Putamen (tissue), 1 donor: ENCODE measurements at places on chromosomes 3 and 15.

GRCh38 chr15:72086010-72086697 is 31.8 kb downstream of the MYO9A start:
- DNase-seq = no peak

DNA sequence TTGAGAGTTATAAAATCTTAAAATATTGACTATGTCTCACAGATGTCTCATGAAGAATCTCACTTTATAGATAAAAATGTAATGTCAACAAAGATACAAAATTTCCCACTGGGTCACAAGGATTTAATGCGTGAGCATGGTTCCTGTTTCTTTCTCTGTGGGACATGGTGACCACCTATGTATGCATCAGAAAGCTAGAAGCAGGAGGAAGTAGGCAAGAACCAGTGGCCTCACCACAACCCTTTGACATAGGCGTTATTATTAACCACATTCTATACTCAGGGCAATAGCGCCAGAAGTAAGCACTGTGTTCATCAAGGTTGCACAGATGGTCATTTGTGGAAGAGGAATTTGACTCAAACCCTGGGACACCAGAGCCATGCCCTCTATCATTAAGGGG is 11.7 kb upstream of the ADAMTS17 start:
- DNase-seq = no peak

GRCh38 chr15:89783861-89784685 is 7.9 kb downstream of the MESP2 start:
- DNase-seq = no peak

DNA sequence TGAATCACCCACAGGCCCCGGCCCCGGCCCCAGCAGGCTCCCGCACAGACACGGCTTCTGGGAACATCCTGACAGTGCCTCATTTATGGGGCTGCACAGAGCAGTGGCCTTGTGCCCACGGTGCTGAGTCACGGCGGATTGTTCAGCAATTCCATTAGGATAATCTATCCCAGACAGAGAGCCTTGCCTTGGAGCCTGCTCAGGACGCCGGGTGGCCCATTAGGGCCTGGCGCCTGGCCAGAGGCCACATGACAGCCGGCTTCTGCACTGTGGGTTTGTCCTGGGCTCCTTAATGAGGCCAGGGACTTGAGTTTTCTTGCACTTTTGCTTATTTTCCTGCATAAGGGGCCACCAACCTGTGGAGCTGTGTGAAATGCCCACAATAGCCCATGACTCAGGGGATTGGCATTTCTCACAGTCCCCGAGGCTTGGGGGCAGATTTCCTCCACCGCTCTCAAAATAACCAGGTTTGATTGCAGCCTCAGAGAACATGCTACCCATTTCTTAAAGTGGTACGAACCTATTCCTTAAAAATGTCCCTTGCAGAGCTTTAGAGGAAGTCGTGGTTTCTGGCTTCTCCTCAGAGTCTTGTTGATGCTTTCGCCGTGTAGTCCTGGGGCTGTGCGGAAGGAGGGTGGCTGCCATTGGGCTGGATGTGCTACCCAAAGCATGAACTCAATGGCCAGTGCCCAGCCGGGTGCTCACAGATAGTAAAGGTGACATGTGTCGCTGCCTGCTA is 19.0 kb downstream of the SYNM start:
- peak; percentile 82 for DNase-seq

GRCh38 chr3:103048068-103048722 is 613.4 kb downstream of the ZPLD1 start:
- DNase-seq = no peak

- no peak for DNase-seq
Observed at GRCh38 chr3:5016211-5017161, 37.2 kb downstream of the BHLHE40 start.

DNA sequence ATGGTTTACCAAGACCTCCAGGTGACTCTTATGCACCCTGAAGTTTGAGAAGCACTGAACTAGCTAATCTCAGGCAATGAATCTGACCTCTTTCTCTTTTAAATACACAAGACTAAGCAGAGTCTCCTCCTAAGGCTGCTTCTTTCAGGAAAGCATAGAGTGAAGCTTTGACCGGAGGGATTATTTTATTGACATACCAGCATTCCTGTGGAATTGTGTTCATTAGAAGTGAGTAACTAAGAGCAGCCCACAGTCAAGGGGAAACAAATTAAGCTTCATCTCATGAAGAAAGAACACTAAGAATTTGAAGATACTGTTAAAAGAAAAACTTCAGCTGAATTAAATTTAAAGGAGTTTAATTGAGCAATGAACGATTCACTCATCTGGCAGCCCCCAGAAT is 963.5 kb downstream of the NTRK3 start:
- DNase-seq = no peak

DNA sequence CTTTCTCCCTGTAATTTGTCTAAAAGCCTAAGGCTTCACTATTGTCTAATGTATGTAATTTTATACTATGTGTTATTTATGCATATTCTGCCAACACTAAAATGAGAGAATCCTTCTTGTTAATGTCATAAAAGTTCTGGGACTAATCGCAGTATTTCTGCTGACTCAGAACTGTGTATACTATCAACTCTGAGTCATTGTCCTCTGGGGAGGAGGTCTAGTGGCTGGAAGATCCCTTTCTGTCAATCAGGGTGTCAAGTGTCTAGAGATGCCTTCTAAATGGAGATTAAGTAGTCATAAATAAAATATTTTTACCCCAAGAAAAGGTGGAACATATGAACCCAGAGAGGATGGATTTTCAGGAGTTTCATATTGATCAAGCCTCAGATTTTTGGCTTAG is 473.4 kb downstream of the AGBL1 start:
- no peak for DNase-seq

GRCh38 chr3:102573483-102574028 is 138.7 kb downstream of the ZPLD1 start:
- no peak for DNase-seq

- DNase-seq = no peak
Observed at GRCh38 chr3:39753391-39753790, 56.0 kb upstream of the MYRIP start.

DNA sequence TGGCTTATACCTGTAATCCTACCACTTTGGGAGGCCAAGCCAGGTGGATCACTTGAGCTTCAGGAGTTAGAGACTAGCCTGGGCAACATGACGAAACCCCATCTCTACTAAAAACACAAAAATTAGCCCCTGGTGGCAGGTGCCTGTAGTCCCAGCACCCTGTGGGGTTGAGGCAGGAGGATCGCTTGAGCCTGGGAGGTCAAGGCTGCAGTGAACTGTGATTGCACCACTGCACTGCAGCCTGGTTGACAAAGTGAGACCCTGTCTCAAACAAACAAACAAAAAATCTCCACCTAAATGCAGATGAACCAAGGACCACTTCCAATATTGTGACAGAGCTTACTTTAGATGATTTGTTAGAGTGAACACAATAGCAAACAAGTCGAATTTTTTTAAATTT is 53.7 kb downstream of the TP53BP1 start:
- DNase-seq = no peak

GRCh38 chr15:55921744-55922143 is 71.7 kb downstream of the NEDD4 start:
- no peak for DNase-seq

DNA sequence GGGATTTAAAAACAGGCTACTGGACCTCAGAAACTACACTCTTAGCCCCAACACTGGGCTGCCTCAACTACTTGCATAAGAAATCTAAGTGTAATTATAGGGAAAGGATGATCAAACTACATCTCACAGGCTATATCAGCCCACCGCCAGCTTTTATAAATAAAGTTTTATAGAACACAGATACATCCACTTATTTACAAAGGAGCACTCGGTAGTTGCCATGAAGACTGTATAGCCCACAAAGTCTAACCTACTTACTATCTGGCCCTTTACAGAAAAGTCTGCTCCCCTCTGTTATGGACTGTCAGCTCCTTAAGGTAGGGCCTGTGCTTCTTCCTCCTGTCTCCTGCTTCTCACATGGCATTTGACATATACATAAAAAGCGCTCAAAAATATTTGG is 9.5 kb downstream of the OSBPL10 start:
- no peak for DNase-seq

DNA sequence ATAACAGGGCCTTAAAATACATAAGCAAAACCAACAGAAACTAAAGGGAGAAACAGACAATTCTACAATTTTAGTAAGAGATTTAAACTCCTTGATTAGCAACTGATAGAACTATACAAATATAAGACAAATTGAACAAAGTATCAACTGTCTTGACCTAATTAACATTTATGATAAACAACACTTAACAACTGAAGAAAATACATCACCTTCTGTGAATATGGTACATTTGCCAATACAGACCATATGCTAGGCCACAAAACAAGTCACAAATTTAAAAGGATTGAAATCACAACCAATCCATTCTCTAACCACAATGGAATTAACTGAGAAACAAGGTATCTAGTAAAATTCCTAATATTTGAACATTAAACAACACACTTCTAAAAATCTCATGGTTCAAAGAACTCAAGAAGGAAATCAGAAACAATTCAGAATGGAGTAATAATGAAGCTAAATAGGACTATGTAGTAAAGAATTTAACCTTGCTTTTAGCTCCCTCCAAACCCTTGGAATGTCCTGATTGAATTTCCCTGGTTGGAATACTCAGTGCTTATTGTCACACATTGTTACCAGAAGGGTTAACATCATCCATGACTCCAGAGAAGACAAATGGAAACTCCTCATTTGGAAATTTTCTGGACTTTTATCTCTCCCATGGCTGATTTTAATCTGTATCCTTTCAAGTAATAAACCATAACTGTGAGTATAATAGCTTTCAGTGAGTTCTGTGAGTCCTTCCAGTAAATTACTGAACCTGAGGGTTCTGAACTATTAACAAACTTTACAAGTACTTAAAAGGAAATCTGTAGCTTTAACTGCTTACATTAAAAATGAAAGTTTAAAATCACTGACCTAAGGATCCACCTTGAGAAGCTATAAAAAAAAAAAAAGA is 88.8 kb downstream of the DLG1 start:
- no peak for DNase-seq

DNA sequence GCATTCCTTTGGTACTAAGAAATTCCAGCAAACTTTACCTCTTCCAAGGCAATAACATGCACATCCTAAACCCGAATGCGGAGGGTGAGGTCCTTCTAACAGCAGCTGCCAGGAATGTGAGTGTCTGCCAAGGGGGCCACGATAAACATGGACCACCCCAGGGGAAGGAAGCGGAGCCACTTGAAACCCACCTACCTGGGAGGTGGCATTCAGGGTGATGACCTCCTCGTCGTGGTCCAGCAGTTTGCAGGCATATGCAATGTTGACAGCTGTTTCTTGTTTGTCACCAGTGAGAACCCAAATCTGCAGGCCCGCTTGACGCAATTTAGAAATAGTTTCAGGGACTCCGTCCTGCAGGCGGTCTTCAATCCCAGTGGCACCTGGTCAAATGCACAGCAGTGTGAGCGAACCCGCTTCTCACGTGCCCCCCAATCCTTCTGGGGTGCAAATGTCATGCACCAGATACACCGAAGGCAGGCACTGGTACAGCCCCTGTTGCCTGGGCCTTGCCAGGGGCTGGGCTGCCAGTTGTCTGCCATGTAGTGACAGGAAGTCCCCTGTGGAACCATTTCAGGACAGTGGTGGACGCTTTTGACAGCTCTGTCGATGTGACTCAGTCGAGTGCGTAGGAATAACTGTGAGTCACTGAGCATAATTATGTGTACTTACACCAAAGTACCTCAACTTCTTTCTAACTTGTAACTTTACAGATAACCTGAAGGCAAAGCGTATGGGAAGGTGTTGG is 161.2 kb downstream of the ATP10A start:
- peak; percentile 38 for DNase-seq

GRCh38 chr15:74381190-74381453 is 13.7 kb upstream of the CYP11A1 start:
- DNase-seq = no peak

- no peak for DNase-seq
Observed at GRCh38 chr3:16873872-16874271, 10.9 kb upstream of the PLCL2 start.

GRCh38 chr3:4341336-4341675 is 38.1 kb downstream of the SETMAR start:
- peak; percentile 26 for DNase-seq

GRCh38 chr15:66846811-66847210 is 144.8 kb downstream of the SMAD6 start:
- DNase-seq = no peak

GRCh38 chr3:110711851-110712516 is 359.6 kb upstream of the NECTIN3 start:
- DNase-seq = no peak

- no peak for DNase-seq
Observed at GRCh38 chr15:76840830-76841460, 64.2 kb downstream of the SCAPER start.

- DNase-seq = no peak
Observed at GRCh38 chr3:127441764-127442163, 148.8 kb downstream of the TPRA1 start.

- no peak for DNase-seq
Observed at GRCh38 chr15:64917211-64917610, 5.5 kb downstream of the ANKDD1A start.

DNA sequence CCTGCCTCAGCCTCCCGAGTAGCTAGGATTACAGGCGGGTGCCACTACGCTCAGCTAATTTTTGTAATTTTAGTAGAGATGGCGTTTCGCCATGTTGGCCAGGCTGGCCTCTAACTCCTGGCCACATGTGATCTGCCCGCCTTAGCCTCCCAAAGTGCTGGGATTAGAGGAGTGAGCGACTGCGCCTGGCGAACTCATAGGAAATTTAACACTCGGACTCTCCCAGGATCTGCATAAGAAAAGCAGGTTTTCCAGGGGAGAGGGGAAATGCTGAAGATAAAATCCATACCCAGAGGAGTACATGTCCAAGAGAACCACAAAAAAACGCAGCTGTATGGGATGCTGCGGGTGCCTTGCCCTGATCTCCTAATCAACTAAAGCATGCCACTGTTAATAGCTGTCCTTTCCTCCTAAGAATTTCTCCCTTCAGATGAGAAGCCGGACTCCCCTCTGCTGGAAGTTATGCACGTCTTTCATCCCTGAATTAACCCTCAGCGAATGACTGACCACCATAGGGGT is 25.3 kb upstream of the TGFBR2 start:
- DNase-seq = no peak

DNA sequence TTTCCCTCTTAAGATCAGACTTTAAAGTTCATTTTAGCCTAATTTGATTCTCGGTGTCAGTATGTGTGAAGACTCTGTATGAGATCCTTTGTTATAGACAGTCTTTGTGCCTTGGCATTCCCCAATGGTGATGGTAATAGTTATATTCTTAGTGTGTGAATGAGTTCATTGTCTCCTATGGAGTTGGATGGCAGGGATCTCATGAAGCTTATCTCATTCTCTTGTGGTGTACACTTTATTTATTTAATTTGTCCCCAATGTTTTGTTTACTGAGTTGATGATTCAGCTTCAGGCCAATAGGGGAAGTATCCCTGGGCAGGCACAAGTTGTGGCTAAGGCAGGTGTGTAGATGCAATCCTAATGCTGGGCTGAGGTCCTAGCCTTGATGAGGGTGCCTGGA is 222.0 kb upstream of the DPPA4 start:
- DNase-seq = peak; percentile 45
